ENCODE measurements at places on chromosomes 5 and 9.

- no peak for DNase-seq
Measured at GRCh38 chr9:70105147-70105546, 61.5 kb downstream of the MAMDC2 start.

- peak; percentile 9 for DNase-seq
Measured at GRCh38 chr9:132182314-132183091, 20.6 kb downstream of the NTNG2 start.

GRCh38 chr9:90680534-90680933 lies 37.9 kb upstream of the DIRAS2 start:
- DNase-seq = no peak

DNA sequence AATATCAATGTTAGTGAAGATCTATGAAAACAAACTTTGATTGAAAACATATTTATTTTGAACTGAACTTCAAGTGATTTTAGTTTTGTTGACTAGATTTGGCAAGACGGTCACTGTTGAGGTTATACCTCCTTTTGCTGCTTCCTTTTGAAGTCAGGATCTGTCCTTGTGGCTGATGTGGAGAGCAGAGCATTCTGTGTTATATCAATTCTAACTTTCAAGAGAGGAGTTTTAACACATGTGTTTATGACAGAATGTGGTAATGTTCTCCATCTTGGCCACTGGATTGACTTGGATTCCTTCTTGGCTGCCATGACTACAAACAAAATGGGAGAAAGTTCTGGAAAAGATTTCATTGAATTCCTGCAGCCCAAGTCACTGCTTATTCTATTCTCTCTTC lies 104.0 kb upstream of the ACTBL2 start:
- no peak for DNase-seq

DNA sequence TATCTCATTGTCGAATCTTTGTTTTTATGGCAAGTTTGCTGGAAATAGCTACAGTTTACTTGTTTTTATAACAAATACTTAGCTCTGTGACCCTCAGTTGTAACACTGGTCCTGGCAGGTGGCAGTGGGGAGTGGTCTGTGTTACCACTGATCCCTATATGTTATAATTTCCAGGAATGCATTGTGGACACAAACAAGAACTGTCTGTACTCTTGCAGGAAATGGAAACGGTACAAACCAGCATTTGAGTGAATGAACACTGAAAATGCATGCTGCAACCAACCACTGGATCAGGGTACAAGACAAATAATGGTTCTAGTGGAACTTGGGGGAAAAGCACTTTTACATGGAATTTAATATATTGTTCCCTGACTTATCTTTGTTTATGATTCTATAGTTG lies 66.5 kb upstream of the PJA2 start:
- no peak for DNase-seq

DNA sequence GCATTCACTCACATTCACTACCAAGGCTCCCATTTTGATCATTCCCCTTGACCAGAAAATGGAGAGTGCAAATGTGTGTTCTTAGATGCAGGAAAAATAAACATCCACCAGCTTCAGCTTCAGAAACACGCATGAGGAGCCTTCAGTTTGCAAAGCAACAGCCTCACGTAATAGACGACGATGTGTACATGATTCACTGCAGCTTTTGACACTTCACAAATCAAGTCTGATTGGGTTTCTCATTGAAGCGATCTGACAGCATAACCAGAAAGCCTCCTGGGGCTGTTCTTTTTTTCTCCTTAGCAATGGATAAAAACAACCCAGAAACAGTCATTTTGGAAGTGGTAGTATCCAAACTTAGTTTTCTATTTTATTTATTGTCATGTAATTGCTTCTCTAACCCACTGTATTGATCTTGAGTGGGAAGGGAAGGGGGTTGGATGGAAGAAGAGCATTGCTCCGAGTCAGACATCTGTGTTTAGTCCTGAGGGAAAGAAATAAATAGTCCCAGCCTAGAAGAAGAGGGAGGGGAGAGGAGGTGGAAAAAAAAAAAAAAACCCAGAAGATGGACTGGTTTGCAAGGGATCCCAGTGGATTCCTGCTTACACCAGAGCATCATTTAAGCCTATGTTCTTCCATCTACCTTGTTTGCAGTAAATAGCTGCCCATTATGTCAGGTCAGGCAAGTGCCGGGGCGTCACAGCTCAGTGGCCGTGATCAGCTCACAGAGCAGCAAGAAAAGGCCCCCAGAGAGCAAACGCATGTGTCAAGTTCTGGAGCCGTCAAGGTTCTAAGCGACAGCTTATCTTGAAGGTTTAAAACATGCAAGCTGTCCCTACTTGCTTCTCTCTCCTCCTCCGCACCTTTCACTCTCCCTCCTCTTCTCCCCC lies 190.2 kb upstream of the SNX2 start:
- DNase-seq = peak; percentile 43

DNA sequence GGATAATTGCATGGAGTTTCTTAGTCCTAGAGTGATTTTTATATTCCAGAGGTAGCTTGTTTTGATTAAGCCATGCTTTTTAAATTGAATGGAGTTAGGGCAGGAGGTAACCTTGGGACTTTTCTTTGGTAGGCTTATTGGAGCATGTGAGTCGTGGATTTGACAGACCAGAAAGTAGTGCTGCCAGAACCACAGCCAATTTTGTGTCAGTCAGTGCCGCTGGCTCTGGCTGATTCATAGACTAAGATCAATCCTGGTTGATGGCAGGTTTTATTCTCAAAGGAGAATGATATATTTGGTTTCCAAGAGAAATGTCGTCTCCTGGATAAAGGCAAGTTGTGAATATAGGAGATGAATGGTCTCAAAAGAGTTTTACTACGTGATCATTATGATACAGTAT lies 20.3 kb downstream of the RAI14 start:
- peak; percentile 47 for DNase-seq

GRCh38 chr5:89546657-89547056 lies 663.7 kb upstream of the MEF2C start:
- no peak for DNase-seq

DNA sequence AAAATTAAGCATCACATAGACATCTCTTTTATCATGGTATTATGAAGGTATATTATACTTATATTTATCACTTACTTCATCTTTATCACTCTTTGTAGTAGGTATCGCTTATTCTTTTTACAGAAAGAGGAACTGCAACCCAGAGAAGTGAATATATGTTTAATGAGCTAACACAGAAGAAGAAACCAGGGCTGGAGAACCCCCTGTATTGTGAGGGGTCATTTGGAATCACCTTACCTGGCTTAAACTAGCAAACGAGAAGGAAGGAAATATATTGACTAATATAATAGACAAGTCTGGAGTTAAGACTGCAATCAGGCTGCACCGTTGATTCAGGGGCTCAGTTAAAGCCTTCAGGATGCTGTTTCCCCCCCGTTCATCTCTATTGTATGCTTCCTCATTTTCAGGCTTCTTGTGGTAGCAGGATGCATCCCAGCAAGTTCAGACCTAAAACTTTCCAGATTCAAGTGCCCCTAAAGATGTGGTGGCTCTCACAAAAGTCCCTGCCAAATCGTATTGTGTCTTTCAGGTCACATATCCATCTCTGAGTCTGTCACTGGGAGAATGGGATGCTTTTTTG lies 146.4 kb downstream of the GCNT1 start:
- no peak for DNase-seq

GRCh38 chr9:77440057-77440456 lies 208.1 kb downstream of the GNA14 start:
- peak; percentile 83 for DNase-seq

DNA sequence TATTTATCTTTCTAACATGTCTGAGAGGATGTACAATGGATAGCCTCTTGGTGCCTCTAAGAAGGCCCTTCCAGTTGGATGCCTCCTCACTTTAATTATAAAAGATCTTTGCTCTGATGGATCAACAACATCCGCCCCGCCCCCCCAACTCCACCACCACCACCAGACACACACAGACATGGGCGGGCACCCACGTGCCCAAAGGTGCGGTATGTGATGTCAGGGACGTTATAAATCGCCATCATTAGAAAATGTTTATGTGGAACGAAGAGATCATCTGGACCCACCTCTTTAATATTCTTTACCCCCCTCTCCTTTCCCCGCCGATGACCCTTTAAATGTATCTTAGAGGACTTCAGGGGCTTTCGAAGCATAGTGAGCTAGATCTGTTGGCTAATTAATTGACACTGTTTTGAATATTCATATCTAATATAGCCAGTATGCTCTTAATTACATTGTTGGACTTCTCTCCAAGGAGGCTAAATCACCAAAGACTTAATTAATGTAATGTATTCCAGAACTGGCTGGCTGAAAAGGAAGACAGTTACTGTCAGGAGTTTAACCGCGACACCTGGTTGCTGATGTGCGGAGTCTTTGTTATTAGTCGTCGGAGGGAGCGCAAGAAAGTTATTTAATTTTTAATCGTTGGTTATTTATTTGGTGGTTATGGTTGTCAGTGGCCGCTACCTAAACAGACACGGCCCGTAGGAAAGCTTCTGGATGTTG lies 6.1 kb upstream of the FOXB2 start:
- DNase-seq = no peak

Data from fibroblast of skin of back (primary cell).